Muscle of arm (tissue), 14 donors: ENCODE measurements at places on chromosomes 5 and 9. TPM values are rescaled to one million over a fixed set of nuclear protein-coding genes. Genes with fewer than 3 reads are reported as not detected.

DNA sequence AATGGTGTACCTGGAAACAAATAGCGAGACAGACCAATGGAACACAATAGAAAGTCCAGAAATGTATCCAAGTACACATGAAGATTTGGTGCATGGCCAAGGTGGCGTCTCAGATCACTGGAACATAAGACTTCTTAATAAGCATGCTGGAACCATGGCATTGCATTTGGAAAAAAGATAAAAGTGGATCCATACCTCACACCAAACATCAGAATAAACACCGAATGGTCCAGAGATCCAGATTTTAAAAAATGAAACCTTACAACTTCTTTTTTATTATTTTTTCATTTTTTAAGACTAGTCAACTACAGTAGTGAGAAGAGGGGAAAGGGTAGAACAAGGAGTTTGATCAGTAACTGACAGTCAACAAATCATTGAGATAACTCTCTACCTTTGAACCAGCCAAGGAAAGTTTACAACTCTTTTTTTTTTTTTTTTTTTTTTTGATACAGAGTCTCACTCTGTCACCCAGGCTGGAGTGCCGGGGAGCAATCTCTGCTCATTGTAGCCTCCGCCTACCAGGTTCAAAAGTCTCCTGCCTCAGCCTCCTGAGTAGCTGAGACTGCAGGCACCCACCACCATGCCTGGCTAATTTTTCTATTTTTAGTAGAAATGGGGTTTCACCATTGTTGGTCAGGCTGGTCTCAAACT, 8.8 kb upstream of the DUSP1 start:
- DNase-seq, result no peak

DNA sequence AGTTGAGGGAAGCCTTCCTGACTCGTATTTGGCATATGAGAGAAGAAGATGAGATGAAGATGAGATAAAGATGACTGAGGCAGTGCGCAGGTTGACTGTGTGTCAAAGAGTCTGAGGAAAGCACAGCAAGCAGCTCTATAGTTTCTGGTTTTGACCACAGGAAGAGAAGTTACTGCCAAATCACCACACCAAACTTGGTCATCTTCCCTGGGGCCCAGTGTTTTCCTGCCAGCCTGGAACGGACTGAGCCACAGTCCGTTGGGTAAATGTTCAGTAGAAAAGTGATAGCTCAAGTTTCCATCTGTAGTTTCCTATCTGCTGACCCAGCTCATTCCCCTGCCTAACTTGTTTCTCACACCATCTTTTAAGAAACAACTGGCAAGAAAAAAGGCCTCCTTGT, 80.7 kb upstream of the ADAMTS19 start:
- no peak for DNase-seq

DNA sequence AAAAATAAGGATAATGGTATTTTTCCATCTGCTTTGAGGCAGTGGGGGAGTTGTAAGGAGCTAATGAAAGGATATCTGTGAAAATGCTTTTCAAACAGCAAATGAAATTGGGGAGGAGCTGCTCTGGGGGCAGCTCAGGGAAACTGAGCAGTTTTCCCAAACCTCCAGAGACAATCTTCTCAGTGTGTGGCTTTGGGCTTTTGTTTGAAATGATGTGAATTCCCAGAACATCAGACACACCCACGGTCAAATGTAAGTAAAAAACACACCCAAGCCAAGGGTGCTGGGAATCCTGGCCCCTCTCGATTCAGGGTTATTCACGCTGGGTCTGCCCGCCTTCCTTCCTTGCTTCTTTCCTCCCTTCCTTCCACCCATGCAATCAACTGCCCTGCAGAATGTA, 512.6 kb downstream of the BNC2 start:
- no peak for DNase-seq

DNA sequence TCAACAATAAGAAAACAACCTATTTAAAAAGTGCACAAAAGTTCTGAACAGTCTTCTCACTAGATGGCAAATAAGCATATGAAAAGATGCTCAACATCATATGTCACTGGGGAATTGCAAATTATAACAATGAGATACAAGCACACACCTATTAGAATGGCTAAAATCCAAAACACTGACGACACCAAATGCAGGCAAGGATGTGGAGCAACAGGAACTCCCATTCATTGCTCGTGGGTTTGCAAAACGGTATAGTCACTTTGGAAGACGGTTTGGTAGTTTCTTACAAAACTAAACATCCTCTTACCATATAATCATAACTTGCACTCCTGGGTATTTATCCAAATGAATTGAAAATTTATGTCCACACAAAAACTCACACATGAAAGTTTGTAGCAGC, 100.9 kb upstream of the TBC1D2 start:
- no peak for DNase-seq

DNA sequence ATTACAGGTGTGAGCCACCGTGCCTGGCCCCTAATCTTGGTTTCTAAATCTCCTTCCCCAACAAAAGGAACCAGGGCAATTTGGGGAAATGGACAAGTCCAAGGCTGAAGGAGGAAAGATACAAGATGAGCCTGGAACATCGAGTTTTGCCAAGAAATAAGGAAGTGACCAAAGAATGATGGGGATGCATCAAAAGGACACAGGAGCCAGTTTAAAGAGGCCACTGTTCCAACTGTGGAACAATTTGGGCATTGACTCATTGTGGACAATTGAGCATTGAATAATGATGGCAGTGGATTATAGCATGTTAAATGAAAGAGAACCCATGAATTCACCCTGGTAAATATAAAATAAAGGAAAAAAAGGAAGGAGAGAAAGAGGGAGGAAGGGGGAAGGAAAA, 47.5 kb downstream of the DUSP1 start:
- no peak for DNase-seq

- no peak for DNase-seq
These were observed 39.9 kb upstream of the UNC5A start for GRCh38 chr5:176770431-176770830.

DNA sequence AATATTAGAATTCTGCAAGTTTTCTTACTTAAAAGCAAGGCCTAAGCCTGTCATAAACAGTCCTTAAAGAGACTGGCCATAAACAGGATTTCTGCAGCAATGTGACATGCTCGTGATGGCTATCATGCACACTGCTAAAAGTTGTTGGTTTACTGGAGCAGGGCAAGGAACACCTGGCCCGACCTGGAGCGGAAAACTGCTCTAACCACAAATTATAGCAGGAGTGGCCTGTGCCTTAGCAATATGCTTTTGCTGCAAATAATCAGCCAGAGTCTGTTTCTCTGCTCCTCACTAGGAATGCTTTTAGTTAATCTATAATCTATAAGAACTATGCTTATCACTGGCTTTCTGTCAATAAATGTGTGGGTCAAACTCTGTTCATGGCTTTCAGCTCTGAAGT, 322.9 kb upstream of the RPS23 start:
- DNase-seq, result no peak

GRCh38 chr5:6674421-6674820, 38.8 kb upstream of the TENT4A start:
- DNase-seq, result no peak

- no peak for DNase-seq
These were observed 19.6 kb downstream of the RGS3 start for GRCh38 chr9:113482991-113483675.

DNA sequence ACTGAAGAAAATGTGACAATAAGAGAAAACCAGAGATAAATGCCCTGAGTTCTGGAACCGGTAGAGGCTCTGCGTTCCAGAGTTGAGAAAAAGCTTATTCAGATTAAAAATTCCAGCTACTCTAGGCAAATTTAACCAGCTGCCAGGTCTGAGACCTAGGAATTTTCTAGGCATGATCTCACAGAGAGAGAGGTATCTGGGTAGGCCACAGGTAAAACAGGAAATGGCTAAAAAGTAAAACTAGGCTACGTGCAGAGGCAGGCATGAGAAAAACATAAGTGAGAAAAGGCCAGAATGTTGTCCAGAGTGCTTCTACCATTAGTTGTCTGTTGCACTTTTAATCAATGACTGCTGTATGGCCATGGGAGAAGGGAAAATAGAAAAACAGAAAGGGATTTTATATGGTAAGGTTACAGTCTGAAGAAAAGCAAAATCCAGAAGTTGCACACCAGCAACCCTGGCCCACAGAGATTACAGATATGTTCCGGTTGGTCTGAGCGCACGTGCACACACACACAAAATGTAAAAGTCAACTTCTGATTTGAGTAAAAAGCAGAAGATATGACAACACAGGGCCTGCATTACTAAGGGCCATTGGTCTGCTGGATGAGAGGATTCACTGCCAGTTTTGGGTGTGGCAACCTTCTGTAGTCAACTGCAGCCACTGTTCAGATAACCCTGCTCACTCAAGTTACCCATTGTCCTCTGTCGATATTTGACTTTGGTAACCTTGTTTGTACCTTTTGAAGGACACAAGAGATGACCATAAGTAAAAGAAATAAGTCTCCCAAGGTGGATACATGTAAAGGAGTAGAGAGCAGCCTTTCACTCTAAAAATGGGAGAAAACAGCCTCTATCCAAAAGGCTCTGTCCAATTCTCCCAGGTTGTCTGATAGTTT, 266.0 kb downstream of the DTWD2 start:
- no peak for DNase-seq

GRCh38 chr5:120016717-120017382, 387.5 kb downstream of the FAM170A start:
- DNase-seq, result no peak

- DNase-seq, result no peak
These were observed 110.1 kb downstream of the CARTPT start for GRCh38 chr5:71829206-71829605.

DNA sequence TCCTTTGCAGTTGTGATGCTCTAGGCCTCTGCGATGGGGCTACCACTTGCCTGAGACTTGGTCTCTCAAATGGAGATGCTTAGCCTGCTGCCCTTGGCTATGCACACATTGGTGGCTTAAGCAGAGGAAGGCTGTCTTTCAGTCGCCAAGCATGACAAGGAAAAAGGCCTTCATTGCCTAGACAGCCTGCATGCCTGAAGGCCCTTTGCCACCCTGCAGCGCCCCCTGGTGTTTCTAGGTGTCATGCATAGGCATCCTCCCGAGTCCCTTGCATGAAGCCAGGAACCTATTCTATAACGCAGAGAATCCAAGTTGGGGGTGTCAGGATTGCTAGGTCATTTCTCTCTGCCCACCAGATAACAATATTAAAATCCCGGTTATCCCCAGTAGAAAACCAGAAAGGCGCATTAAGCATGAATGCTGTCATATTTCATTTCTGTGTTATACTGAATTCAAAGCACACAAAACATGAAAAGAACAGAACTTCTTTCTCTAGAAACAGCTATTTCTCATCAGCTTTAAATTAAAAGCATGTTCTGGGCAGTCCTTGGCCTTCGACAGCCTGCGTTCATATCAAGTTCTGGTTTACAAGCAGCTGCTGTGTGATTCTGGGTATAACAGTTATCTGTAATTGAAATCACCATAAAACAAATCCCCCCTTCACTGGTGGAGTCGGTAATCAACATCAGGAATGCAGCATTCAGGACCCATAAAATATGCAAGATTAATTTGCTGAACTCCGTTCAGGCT, 59.7 kb upstream of the TRPC7 start:
- peak; percentile 51 for DNase-seq

- no peak for DNase-seq
These were observed 234.9 kb downstream of the SH3GL2 start for GRCh38 chr9:17813798-17814197.

- no peak for DNase-seq
These were observed 27.0 kb upstream of the FRRS1L start for GRCh38 chr9:109193974-109194556.

GRCh38 chr9:111050819-111051218, 12.5 kb upstream of the LPAR1 start:
- DNase-seq, result no peak

GRCh38 chr5:174294891-174295620, 249.6 kb downstream of the NSG2 start:
- DNase-seq, result no peak

- no peak for DNase-seq
These were observed 210.5 kb downstream of the GADD45G start for GRCh38 chr9:89815061-89815902.

DNA sequence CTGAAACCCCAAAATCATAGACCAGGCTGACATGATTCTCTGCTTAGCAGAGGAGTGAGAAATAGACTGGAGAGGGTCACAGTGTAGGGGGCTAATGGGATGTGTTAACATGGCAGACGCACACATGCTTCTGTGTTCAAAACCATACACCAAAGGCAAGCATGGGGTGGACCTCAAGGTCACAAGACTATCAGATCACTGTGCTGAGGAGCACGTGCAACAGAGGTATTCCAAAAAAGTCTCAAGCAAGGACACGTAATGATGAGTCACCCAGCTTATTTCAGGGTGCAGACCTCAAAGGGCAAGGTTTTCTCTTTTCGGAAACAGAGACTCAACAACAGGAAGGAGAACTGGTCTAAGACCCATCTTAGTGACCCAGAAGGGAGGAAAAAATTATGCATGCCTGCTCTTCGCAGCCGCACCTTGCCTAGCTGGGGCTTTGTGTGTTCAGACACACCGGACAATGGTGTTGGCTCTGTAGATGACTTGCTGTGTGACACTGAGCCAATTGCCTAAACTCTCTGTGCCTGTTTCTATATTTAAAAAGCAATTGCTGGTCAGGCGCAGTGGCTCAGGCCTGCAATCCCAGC, 20.3 kb downstream of the WHRN start:
- DNase-seq, result no peak

DNA sequence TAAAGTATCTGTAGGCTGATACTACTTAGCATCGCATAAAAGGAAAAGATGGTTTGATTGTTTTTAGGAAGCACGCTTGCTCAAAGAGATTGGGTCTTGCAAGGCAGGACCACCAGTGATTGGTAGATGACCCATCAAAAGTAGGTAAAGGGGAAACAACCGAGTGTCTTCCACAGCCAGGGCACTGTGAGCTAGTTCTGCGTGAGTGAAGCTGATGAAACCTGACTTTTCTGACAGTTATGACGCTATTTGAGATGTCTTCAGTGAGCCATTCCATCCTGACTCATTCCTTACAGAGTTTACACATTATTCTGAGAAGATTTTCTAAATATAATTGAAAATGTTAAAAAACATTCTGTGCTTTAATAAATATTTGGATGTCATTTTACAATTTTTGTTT, 49.7 kb downstream of the BASP1 start:
- DNase-seq, result no peak

PCDHGB1 gene
- polyA plus RNA-seq, result not detected

LTC4S gene
- polyA plus RNA-seq, result 0.99 TPM

SLC25A2 gene
- not detected for polyA plus RNA-seq

SPZ1 gene
- not detected for polyA plus RNA-seq

PCDHB12 gene
- polyA plus RNA-seq, result 2.6 TPM

SHB gene
- polyA plus RNA-seq, result not detected

MIER3 gene
- 17.4 TPM for polyA plus RNA-seq

POLR3G gene
- polyA plus RNA-seq, result 2.8 TPM

KIF4B gene
- not detected for polyA plus RNA-seq

ARSI gene
- polyA plus RNA-seq, result 5.5 TPM
